ENCODE measurements at places on chromosomes 3 and 15. TPM values are rescaled to one million over a fixed set of nuclear protein-coding genes. Genes with fewer than 3 reads are reported as not detected.

GRCh38 chr3:181581656-181582055 is 130.1 kb upstream of the SOX2 start:
- DNase-seq = no peak

GRCh38 chr3:187544326-187544725 is 125.9 kb downstream of the SST start:
- no peak for DNase-seq

DNA sequence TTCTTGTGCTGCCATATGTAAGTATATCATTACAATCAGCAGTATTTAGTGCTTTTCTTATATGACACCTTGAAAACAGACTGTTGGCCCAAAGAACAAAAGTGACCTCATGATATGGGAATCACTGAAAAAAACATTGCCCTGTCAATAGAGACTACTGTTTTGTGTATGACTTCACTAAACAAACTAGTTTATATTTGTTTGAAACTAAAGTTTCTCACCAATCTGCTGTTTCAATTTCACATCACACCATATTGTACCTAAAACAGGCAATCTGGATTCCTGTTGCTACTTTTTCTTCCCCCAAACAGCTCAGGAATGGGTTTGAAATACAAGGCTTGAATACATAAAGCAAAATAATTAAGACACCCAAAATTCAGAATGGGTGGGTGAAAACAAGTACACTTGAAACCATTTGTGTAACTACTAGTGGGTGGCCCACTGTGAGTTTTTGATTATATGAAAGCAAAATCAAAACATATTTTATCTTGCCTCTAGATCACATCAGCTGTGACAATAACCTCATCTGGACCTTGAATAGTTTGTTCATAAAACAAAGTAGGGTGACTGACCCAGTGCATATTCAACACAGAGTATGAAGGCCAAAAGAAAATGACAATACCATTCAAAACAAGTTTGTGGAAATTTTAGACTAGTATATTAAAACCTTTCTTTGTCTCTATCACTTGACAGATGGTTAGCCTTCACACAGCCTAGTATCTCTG is 5.9 kb downstream of the ZBTB20 start:
- DNase-seq = no peak

DNA sequence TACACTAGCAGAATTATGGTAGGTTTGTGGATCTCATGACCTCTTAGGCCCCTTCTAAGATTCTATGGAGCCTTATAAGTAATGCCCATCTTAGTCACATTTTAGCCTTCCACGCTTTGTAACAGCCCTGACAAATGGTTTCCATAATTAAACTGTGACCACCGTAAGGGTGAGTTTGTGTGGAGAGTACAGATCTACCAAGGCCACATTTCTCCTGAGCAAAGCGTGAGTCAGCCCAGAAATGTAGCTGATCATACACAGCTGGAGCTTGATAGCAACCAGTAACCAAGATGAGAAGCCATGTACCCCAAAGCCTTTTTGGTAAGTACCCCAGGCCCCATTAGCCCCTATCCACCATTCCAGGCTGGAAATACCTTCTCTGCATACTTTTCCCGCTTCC is 31.7 kb downstream of the CHAC1 start:
- DNase-seq = no peak

The GPR62 gene
- total RNA-seq = not detected

The CD86 gene
- 9.7 TPM for total RNA-seq

The SLC2A2 gene
- not detected for total RNA-seq
